ENCODE measurements at places on chromosomes 2 and 18.

- no peak for DNase-seq
Measured at GRCh38 chr2:235049069-235049468, 97.3 kb downstream of the SH3BP4 start.

GRCh38 chr2:212147921-212148513 lies 390.6 kb downstream of the ERBB4 start:
- DNase-seq: peak; percentile 21

- DNase-seq: no peak
Measured at GRCh38 chr2:233056961-233057605, 3.1 kb upstream of the INPP5D start.

DNA sequence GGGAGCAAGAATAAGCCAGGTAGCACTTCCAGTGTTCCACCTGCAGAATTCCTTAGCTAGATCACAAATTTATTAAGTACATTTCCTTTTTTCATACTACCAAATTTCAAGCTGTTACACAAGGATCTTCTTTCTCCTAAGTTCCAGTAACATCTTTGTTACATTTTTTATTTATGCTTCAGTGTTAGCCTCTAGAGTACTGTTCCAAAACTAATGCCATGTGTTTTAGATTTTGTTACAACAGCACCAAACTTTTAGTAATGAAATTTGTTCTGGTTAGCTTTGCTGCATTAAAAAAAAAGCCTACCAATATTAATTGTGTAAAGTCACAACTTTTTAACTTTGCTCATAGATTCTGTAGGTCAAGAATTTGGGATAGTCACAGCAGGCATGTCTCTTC lies 161.1 kb downstream of the CAMKMT start:
- DNase-seq: no peak

- peak; percentile 25 for DNase-seq
Measured at GRCh38 chr18:24094561-24094960, 44.3 kb upstream of the CABYR start.

DNA sequence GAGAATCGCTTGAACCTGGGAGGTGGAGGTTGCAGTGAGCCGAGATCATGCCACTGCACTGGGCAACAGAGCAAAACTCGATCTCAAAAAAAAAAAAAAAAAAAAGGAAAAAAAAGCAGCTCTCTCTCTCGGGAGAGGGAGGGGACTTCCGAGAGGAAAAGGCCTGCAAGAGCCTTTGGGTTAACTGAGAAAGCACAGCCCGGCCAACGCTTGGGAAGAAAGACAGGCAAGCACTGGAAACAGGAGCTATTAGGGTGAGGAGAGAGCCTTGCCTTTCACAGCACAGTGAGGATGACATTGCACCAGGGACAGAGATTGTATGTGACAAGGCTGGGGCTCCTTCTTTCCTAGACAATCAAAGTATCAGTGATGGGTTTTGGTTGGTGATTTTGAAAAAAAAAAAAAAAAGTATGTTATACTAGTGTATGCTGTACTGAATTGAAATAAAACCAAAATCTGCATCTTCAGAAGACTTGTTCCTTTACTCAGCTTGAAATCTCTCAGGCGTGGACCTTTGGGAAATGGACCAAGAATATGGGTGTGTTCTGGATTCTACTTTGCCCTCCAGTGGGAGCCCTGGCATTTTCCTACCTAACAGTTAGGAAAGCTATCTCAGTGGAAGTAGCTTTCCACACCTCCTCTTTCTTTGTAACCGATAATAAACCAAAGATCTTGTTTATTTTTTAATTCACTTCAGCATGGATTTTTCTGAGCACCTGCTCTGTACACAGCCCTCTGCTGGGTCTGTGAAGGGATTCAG lies 16.7 kb downstream of the SRSF7 start:
- no peak for DNase-seq

GRCh38 chr2:9984871-9985480 lies 33.5 kb downstream of the GRHL1 start:
- peak; percentile 15 for DNase-seq

- DNase-seq: no peak
Measured at GRCh38 chr2:168350380-168350779, 103.0 kb upstream of the STK39 start.

DNA sequence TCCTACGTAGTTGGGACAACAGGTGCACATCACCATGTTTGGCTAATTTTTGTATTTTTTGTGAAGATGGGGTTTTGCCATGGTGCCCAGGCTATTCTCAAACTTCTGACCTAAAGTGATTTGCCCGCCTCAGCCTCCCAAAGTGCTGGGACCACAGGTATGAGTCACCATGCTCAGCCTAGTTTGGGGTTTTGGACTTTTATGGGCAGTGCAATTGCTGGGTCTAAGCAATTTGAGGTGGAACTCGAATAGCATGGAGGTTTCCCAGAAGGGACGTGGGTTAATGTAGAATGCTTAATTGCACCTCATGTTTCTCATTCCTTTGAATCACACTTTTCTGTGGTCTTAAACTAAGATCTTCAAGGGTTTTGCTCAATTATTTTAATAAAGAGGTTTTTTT lies 102.3 kb upstream of the EPHA4 start:
- DNase-seq: no peak

- DNase-seq: no peak
Measured at GRCh38 chr18:24446953-24447538, 13.4 kb upstream of the HRH4 start.

DNA sequence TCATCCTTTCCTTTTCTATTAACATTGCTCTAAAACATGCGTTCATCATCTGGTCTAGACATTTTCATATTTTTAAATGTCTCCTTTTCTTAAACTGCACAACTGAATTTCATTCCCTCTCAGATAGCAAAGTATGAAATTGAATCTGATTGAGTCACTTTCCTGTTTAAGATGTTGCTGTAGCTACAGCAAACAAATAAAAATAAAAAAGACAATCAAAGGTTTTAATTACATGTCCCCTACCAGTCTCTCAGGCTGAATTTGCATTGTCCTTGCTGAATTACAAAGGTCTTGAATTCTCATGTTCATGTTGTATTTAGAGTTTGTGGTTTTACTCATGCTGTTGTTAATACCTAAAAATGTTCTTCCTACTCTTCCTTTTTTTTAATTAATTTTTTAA lies 537.9 kb upstream of the LRATD1 start:
- no peak for DNase-seq

DNA sequence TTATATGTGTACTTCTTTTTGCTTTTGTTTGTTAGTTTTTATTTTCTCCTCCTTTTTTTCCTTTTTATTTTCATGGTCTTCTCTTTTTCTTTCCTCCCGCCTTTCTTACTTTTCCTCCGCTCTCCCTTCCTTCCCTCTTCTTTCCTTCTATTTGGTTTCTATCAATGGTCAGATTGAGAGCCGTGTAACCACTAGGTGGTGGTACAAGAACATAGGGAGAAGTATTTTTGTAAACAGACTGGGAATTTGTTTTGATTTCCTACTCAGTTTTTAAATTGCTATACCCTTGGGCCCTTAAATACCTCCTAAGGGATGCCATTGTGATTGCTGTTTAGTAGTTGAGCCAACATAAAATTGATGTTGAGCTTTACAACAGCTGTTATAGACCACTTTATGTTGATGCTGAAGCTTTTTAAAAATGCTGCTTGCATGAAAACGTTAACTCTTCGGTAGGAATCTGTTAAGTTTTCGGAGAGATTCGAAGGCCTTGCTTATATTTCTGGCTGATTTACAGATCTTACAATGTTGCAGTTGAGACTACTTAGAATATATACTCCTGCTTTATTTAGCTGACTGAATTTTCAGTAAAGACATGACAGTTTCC lies 124.2 kb downstream of the UBE2E3 start:
- DNase-seq: peak; percentile 56

- no peak for DNase-seq
Measured at GRCh38 chr2:194765723-194766122, 891.3 kb upstream of the SLC39A10 start.

GRCh38 chr2:241944821-241945220 lies 75.3 kb downstream of the RTP5 start:
- DNase-seq: no peak

DNA sequence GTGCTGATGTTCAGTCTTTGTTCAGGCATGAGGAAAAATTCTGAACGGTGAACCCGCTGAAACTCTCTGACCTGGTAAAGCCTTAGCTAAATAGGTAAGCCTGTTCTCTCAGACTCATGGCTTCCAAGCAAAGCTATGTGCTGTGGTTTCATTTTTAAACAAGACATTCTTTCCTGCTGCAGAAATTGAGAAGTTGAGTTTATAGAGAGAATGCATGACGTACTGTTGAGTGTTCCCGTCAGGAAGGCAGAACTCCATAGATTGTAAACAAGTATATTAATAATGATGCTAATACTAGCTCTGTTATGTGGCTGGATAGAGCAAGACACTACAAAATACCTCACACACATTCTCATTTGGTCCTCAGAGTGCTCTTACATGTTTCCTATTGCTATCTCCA lies 424.0 kb upstream of the CRIM1 start:
- DNase-seq: no peak

DNA sequence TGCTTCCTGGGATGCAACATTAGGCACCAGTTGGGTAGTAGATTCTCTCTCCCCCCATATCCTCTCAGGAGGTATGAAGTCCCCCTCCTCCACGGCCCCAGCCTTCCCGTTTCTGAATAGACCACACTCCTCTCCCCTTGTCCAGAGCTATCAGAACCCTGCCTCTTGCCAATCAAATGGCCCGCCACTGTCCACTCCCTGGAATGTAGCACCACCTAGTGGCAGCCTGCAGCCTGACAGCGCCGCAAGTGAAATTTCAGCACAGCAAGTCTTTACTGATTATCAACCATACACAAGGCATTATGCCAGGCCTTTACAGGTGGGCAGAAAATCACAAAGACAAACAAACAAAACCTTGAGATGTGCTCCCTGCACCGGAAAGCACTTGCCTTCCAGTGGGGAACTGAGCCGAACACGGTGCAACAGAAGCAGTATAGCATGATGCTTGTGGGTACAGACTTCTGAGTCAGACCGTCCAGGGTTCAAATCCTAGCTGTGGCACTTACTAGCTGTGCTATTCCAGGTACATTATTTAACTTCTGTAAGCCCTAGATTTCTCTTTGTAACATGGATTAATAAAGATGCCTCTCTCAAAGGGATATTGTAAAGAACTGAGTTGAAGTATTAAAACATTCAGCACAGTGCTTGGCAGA lies 174.0 kb downstream of the SMAD2 start:
- DNase-seq: peak; percentile 68

DNA sequence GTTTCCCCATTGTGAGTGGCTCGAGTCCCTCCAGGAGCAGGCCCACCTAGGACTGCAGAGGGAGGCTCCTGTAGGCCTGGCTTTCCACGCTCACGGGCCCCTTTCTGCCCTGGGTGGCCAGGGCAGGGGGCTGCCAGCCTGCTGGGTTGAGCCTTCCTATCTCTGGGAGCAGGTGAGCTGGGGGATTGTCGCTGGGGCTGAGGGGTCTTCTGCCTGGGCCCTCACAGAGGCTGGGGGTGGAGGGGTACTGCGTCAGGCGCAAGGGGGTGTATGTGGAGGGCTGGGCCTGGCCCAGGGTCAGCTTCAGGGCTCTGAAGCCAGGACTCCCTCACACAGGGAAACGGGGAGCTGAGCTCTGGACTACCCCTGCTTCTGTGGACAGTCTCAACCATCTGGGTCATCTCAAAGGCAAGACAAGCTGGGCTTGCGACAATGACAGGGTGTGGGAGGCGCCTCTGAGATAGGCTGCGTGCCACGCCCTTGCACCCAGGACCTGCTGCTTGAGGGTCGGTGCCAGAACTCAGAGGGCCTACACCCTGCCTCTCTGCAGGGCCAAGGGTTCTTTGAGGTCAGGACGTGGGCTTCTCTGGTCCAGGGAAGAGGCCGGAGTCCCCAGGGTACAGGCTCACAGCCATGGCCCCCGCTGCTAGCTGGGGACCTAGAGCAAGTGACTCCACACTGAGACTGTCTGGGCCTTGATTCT lies 206.1 kb downstream of the TWIST2 start:
- DNase-seq: no peak

DNA sequence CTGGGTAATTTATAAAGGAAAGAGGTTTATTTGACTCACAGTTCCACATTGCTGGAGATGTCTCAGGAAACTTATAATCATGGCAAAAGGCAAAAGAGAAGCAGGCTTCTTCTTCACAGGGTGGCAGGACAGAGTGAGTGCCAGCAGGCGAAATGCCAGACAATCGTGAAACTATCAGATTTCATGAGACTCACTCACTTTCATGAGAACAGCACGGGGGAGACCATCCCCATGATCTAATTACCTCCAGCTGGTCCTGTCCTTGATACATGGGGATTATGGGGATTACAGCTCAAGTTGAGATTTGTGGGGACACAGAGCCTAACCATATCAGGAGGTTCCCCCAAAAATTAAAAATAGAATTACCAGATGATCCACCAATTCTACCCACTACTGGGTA lies 675.5 kb upstream of the SLC8A1 start:
- DNase-seq: no peak

DNA sequence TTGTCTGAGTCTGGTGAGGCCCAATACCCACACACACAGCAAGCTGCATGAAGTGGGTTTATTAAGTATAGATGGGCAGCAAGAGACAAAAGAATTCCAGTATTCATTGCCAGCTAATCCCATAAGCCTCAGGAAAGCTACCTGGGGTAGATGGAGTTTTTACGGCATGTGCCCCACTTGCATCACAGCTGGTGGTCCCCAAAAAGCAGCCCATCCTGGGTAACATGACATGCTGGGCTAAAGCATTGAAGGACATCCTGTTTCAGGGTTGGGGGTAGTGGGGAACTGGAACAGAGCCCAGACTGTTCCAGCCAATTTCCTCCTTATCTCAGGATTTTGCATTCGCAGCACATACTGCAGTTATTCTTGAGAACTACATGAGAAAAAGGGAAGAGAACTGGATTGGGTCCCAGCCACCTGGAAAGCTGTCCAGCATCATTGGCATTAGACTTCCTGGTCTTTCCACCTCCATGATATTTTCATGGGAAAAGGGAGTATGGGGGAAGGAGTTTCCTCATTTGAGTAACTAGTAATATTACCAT lies 240.1 kb upstream of the MMADHC start:
- no peak for DNase-seq

DNA sequence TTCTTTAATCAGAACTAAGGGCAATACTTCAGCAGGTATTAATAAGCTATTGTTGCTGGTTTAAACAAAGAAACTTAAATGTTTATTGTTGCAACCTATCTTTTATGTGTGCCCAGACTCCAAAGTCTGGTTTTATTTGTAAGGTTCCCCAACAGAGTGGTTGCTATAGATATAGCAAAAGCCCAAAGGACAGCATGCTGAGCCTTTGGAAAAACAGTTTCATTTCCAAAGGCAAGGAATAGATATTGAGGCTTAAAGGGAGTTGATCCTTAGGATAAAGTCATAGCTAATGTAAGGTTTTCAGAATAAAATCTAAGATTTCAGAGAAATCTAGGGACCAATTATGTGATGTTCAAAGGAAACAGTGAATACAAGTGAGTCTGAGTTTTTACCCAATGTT lies 413.2 kb upstream of the SLC14A2 start:
- no peak for DNase-seq

DNA sequence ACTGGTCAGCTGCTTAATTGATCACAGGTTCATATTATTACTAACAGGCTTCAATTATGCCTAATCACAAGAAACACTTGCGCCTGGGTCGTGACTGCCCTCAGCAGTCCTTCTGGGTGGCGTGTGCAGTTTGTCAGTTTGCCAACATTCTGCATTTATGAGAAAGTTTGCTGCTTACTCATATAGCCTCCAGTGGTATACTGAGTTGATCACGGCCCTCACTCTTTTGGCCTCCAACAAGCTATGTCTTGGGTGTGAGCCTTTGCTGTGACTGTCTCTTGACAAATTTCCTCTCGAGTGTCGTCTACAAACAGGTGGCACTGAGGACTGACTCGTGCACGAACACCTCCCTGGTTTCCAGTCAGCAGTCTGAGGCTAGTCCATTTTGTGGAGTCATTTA lies 27.3 kb downstream of the DCDC2C start:
- DNase-seq: no peak

Measured in suppressor macrophage (primary cell).